Gastrocnemius medialis (tissue), 4 donors: ENCODE measurements at places on chromosomes 6 and 20.

GRCh38 chr6:138560130-138560860 lies 61.0 kb upstream of the NHSL1 start:
- no peaks in the 10 kb centered on the region for H3K27me3 ChIP-seq

GRCh38 chr20:58765780-58766179 lies 73.2 kb downstream of the NPEPL1 start:
- no peaks in the 10 kb centered on the region for H3K36me3 ChIP-seq
- H3K27ac ChIP-seq, result no peak overlapping the region
- no peaks in the 10 kb centered on the region for H3K4me1 ChIP-seq
- no peak for DNase-seq
- no peak overlapping the region for H3K4me3 ChIP-seq
- H3K27me3 ChIP-seq, result peaks cover 5% of the 10 kb centered on the region

- H3K27me3 ChIP-seq, result no peaks in the 10 kb centered on the region
- H3K4me3 ChIP-seq, result no peak overlapping the region
- H3K27ac ChIP-seq, result no peak overlapping the region
- no peak for DNase-seq
Measured at GRCh38 chr20:32439132-32439829, 81.2 kb downstream of the ASXL1 start.

DNA sequence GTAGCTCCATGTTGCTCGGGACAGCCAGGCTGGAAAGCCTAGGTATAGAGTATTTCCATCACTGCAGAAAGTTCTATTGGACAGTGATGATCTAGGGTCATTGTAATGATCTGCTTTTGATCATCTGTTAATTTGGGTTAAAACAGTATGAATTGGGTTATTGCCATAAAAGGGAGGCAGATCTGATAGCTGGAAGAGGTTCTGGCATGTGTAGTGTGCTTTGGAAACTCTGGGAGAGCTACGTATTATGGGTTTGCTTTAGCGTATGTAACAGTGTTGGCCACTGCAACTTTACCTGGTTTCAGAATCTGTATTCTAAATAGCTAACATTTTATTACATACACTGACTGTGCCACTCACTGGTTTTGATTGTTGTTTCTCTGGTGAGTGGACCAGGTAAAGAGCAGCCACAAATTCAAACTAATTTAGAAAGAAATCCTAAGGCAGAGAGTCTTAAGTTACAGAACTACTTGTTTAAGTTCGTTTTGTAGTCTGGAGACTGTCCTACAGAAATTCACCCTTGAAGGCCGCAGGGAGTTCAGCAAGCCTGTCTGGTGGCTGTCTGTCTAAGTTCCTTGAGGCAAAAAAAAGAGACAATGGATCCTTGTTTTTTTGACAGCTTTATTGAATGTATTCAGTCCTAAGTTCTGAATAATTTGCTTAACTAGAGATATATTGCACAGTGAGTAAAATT lies 300.3 kb downstream of the PRL start:
- no peak for DNase-seq
- H3K4me1 ChIP-seq, result peaks cover 14% of the 10 kb centered on the region
- no peaks in the 10 kb centered on the region for H3K27me3 ChIP-seq

GRCh38 chr6:4649728-4650127 lies 126.5 kb upstream of the CDYL start:
- no peak overlapping the region for H3K4me3 ChIP-seq
- peaks cover 4% of the 10 kb centered on the region for H3K4me1 ChIP-seq
- no peak for DNase-seq
- no peak overlapping the region for H3K27ac ChIP-seq
- H3K36me3 ChIP-seq, result no peaks in the 10 kb centered on the region

DNA sequence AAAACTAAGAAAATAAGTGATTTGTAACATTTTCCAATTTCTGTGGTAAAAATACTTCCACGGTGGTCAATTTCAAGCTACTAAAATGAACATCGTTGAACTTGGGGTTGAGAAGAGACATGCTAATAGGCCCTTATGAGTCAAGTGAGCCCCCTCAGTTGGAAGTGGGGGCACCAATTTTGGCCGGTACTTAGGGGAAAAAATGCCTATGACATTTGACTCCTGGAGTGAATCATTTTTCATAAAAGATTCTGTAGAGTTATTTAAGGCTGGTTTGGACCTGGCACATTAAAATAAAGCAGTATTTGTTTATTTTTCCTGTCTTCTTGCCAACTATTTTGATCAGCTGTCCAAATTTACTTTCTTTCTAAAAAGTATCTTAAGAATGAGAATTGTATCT lies 32.4 kb upstream of the CAP2 start:
- no peak overlapping the region for H3K27ac ChIP-seq
- DNase-seq, result no peak
- no peaks in the 10 kb centered on the region for H3K4me1 ChIP-seq
- no peaks in the 10 kb centered on the region for H3K27me3 ChIP-seq
- no peaks in the 10 kb centered on the region for H3K36me3 ChIP-seq

- no peak for DNase-seq
- no peaks in the 10 kb centered on the region for H3K36me3 ChIP-seq
- no peak overlapping the region for H3K27ac ChIP-seq
- no peaks in the 10 kb centered on the region for H3K27me3 ChIP-seq
- H3K4me3 ChIP-seq, result no peak overlapping the region
Measured at GRCh38 chr6:119966484-119966883, 616.9 kb upstream of the MAN1A1 start.
